ENCODE measurements at places on chromosomes 3 and 15.

- no peak for DNase-seq
Measured at GRCh38 chr15:69486481-69487110, 34.0 kb downstream of the RPLP1 start.

DNA sequence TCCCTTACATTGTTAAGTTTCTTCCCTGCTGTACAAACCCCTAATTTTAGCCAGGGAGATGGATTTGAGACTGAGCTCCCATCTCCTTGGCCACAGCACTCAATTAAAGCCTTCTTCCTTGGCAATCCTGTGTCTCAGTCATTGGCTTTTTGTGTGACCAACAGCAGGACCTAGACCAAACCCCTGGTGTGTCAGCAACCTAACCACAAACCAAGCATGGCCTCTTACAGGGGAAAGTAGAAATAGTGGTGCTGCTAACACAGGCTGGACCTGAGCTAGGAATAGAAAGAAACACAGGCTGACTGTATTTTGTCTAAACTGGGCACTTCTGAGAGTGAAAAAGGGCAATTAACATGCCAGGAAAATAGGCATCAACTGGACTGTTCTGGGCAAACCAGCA lies 37.9 kb downstream of the PPCDC start:
- DNase-seq, result no peak

GRCh38 chr15:75697523-75697922 lies 15.1 kb downstream of the CSPG4 start:
- DNase-seq, result no peak

GRCh38 chr15:64987136-64987535 lies 2.6 kb downstream of the SPG21 start:
- no peak for DNase-seq

- DNase-seq, result no peak
Measured at GRCh38 chr3:70049761-70050160, 50.2 kb downstream of the SAMMSON start.

DNA sequence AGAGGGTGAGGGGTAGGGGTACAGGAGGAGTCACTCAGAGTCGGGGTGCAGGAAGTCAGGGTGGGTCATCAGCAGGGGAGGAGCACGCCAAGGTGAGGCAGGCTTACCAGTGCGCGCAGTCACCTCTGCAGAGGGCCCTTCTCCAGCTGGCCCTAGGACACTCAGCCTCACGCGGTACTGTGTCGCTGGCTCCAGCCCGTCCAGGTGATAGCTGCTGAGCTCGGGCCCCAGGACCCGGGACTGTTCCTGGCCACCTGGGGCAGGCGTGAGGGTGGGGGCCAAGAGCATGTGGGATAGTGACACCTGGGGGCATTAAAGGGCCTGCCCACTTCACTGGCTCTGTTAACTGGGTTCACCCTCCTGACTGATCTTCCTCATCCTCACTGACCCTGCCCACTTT lies 7.4 kb downstream of the COL7A1 start:
- no peak for DNase-seq

DNA sequence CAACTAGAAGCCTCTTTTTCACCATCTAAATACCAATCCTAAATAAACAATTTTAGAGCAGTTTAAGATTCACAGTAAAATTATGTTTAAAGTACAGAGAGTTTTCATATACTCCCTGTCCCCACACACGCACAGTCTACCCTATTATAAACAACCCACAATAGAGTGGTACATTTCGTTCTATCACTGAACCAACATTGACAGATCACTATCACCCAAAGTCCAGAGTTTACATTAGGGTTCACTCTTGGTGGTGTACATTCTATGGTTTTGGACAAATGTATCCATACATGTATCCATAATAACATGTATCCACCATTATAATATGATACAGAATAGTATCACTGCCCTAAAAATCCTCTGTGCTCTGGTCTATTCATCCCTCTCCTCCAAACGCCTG lies 89.0 kb downstream of the MLH1 start:
- DNase-seq, result no peak

- DNase-seq, result no peak
Measured at GRCh38 chr3:101179637-101180036, 140.7 kb downstream of the IMPG2 start.
